ENCODE measurements at places on chromosomes 4 and X.
A peak's percentile ranks its signal among the peaks of the same experiment; 100 is the strongest.

GRCh38 chr4:154660052-154660451, 47.6 kb upstream of the FGG start:
- DNase-seq: no peak

DNA sequence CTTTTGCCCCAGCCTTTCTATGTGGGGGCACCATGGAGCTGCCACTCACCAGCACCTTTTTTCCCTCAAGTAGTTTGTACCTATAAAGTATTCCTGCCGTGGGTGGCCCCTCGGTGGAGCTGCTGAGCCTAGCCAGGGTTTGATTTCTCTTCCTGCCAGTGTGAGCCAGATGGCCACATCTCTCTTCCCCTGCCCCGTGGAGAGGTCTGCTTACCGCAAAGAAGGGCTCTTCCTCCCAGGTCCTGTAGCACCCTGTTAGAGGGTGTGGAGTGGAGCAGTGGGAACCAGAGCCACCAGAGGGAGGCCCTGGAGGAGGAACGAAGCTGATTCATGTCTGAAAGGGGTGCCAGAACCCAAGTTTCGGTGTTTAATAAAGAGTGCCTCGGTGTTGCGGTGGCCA, 95.4 kb downstream of the PTTG2 start:
- DNase-seq: no peak

GRCh38 chrX:47227334-47227583, 5.5 kb upstream of the USP11 start:
- no peak for DNase-seq

- peak; percentile 10 for DNase-seq
Measured at GRCh38 chrX:129540068-129540653, at the start of gene OCRL. Gene OCRL (plus strand): TSS chrX:129540259. CDS start chrX:129540440, 181 bp downstream.

GRCh38 chrX:102846544-102847236, 90.4 kb upstream of the RAB40AL start:
- no peak for DNase-seq
